ENCODE measurements at places on chromosomes 12 and 14.
A peak's percentile ranks its signal among the peaks of the same experiment; 100 is the strongest.

DNA sequence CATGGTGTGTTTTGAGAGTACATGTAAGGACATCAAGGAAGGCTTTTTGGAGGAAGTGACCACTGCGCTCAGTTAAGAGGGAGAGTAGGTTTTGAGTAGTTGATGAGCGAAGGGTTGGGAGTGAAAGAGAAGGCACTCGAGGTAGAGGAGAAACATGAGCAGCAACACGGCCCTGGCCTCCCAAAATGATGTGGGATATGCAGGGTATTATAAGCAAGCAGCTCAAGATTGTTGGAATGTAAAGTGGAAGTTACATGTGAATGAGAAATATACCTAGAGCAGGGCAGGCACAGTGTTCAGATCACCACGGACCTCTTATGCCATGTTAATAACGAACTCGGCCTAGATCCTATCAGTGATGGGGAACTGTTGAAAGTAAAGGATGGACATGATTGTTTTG, 2.1 kb upstream of the ARHGDIB start:
- DNase-seq, result no peak

DNA sequence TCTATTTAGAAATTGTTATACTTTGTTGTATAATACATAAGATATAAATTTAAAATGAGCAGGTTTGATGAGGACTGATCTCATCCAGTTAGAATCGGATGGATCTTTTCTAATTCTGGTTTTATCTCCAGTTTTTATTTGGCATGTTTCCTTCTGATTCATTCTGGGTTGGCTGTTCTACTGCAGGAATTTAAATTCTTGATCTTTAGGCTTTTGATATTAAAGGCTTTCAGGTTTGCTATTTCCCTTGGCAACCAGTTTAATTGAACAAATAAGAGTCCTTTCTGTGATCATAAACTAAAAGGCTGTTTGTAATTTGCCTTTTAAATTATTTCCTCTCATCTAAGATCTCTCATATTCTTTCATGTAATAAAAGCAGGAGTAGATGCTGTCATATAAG, 83.4 kb downstream of the PDE6H start:
- DNase-seq, result no peak

DNA sequence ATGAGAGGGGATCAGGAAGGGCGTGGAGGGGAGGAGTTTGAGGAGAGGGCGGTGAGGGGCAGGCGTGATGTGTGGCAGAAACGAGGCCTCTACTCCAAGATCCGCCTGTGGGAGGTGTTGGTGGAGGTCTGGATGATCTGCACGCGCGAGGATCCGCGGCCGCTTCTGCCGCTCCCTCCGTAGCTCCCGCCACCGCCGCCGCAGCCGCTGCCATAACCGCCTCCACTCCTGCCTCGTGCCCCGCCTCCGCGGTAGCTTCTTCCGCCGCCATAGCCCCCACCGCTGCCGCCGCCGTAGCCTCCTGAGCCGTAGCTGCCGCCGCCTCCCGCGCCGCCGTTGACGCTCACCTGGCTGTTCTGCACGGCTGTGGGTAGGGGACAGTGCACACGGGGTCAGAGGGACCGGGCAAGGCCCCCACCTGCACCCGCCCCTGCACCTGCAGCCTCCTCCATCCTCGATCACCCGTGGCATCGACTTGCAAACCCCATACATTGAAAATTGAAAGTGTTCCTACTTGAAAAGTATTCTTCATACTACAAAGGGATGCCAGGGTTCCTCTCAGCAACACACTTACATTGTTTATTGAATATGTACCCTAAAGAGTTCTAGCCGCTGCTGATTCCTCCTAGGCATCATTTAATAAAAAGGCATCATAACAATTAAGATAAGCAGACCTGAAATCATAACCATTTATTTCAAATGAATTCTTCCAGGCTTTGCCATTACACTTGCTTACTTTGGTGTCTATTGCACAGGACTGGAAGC, 11.1 kb upstream of the KRT1 start:
- peak; percentile 10 for DNase-seq

DNA sequence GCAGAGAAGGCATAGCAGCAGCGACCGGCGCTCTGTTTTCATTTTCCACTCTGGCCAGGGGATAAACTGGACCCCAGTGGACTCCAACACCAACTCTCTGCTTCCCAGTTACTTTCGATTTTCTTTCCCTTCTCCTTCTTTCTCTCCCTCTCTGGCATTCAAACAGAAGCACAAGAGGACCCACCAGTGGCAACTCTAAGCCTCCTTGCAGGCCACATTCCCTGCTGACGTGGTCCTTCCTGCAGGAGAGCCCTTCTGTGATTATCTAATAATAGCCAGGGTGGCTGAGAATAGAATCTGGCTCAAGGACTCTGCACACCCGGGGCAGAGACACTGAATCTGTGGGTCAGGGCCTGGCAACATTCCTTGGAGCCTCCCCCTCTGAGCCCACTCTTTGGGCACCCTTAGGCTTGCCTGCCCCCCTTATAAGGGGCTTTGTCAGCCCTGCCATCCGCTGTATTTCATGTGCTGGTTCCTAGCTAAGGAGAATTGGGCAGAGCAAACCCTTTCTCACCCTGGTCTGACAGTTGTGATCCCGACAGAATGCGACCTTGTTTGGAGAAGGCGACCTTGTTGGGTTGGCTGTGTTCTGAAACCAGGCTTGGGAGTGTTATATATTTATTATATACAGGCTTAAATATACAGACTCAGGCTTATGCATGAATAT, 8.2 kb upstream of the HOXC6 start:
- DNase-seq, result no peak

DNA sequence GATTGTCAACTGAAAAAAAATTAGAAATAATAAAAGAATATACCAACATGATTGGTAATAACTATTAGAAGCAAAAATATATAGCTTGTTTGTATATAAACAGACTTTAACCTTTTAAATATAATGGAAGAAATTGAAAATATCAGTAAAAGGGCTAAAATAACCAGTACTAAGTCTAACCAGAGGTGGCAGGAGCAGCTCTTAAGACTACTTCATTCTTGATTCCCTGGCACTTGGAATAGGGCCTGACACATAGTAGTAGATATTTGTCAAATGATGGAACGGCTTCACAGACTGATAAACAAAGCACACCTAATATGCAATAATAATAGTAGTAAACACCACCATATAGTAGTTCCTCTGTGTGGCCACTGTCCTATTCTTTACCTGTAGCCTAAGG, 9.4 kb downstream of the TMEM63C start:
- DNase-seq, result no peak

GRCh38 chr14:56160088-56160487, 41.9 kb downstream of the PELI2 start:
- no peak for DNase-seq

DNA sequence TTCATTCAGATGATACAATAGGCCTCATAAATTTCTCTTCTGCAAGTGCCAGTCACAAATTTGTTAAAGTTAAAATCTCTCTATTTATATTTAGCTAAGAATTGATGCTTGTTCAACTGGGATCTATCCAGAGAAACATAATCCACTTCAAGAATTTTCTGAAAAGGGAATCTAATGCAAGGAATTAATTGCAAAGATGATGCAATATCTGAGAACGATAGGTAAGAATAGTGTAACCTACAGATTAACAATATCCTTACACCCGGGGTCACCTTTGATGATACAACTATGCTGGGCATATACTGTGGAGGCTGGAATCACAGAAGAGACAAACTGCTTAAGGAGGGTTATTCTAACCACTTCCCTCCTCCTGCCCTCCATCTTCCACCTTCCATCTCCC, 295.1 kb downstream of the FOXG1 start:
- DNase-seq, result no peak

- no peak for DNase-seq
These were observed 3.4 kb upstream of the LGMN start for GRCh38 chr14:92751819-92752218.

- no peak for DNase-seq
These were observed 59.9 kb downstream of the STXBP6 start for GRCh38 chr14:24990050-24990449.

- no peak for DNase-seq
These were observed 107.7 kb downstream of the ARF6 start for GRCh38 chr14:50000380-50001150.

GRCh38 chr12:2064071-2064507, 11.3 kb downstream of the CACNA1C start:
- no peak for DNase-seq

DNA sequence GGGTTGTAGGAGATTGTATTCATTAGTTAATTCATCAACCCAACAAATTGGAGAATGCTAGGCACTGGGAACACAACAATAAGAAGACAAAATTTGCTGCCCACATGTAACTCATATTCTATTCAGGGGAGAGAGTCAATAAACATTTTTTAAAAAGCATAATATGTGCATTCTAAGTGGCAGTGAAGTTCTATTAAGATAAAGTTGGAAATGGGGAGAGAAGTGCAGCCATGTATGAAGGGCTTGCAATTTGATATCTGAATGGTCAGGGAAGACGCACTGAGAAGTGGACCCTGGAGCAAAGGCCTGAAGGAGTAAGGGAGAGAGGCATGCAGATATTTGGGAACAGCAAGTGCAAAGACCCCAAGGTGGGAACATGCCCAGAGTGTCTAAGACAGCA, 40.2 kb upstream of the CHST11 start:
- no peak for DNase-seq

DNA sequence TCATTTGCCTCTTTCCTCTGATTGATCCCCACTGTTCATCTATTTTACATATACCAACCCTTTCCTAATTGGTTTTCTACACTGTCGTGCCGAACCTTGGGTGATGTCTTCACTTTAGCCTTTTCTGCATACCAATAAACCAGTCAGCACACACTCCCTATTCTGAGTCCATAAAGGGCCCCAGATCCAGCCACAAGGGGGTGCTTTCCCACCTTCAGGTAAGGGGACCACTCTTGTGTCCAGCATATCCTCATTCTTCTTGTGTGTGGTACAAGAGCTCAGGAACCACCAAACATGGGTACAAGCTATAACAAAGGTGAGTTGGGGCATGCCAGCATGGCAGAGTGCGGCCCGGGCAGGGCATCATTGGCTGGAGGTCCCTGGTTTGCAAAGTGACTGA, 859.8 kb downstream of the FSCB start:
- DNase-seq, result no peak

- DNase-seq, result no peak
These were observed 164.1 kb downstream of the ITPR2 start for GRCh38 chr12:26668847-26669246.

DNA sequence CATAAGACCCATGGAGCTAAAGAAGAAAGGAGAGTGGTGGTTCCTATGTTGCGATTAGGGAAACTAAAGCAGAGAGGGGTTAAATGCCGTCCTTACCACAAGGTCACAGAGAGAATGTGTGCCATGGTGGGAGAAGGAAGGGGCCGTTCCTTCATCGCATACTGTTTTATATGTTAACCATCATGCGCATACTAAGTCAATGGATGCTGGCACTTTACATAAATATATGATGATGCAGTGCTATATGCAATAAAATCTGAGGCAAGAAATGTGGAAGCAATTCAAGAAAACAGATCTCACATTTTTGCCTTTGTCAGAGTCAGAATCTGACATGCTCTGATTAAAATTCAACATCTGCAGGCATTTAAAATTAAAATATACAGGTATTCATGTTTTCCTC, 168.1 kb downstream of the BMP4 start:
- DNase-seq, result no peak

- no peak for DNase-seq
These were observed 28.4 kb downstream of the LRTM2 start for GRCh38 chr12:1848745-1849144.

DNA sequence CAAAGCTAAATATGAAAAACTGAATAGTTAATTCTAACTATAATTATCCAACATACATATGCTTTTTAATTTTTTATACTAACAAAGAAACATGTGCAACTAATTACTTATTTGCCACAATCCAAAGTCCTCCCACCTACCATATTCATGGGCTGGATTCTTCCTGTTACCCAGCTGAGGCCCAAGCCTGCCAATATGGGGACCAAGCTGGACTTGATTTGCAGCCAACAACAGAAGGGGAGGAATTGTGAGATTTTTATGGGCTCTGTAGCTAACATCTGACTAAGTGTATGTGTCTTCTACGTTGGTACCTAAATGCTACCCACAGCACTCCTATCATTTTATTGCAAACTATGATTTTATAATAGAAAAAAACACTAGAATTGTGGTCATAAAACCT, 13.1 kb upstream of the ANKS1B start:
- no peak for DNase-seq

DNA sequence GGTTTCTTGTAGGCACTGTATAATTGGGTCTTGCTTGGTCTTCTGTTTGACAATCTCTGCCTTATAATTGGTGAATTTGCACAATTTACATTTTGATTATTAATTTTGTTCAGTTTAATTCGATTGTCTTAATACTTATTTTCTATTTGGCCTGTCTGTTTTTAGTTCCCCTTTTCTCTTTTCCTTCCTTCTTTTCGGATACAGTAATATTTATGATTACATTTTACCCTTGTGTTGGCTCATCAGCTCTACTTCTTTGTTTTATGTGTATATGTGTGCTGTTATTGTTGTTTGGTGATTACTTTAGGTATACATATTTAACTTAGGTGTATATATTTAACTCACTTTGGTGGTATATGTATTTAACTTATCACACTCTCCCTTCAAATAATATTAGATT, 12.8 kb upstream of the BEGAIN start:
- no peak for DNase-seq

DNA sequence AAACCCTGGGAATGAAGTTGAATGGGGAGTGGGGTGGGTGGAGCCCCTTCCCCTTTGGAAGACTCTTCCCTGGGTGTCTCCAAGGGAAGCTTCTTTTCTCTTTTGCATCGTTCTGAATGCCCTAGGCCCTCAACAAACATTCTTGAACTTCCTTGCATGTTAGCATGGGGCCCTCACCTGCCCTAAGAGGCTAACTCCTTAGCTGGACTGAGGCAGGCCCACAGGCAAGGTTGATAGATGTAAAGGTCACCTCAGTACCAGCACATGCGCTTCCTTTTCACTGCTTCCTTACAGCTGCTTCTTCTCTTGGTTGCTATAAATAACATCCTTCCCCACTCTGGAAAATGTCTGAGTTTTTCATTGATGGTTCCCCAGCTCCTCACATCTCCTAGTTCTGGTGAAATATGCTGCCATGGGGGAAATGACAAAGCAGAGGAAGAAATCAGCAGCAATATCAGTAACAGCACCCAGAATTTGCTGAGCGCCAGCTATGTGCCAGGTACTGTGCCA, 160.6 kb upstream of the FRMD6 start:
- no peak for DNase-seq

GRCh38 chr12:77225373-77225772, 160.0 kb upstream of the E2F7 start:
- DNase-seq, result no peak

DNA sequence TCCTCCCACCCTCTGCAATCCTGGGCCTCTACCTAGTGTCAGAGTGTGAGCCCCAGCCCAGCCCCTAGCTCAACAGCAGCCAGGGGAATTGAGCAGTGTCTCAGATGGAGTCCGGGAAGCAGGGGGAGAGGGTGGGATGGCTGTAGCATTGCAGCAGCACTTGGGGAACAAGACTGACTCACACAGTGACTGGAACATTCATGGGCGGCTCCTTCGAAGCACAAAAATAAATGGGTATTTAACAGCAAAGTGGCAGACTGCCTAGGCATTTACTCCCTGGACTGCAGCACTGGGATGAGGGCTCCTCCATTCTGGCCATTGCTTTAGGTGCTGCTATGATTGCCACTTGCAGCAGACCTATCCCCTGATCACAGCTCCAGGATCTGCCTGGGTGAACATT, 46.0 kb upstream of the STK38L start:
- no peak for DNase-seq

GRCh38 chr14:90510159-90510558, 113.3 kb downstream of the CALM1 start:
- DNase-seq, result no peak

Measured in neural crest cell (in vitro differentiated cells).